ENCODE measurements at places on chromosomes 1 and 21.

DNA sequence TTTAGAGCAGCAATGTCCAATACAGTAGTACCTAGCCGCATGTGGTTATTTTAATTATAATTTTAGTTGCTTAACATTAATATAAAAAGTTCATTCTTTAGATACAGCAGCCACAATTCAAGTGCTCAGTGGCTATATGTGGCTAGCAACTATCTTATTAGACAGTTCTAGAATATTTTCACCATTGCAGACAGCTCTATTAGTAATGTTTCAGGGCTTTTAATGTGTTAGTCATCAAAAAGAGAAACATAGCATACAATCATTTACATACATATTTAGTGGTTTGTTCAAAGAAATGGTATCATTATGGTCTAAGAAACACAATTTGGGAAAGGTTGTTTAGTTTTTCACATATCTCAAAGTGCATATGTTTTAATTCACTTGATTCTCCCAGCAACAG is 66.6 kb upstream of the DYNLT5 start:
- no peak for DNase-seq

DNA sequence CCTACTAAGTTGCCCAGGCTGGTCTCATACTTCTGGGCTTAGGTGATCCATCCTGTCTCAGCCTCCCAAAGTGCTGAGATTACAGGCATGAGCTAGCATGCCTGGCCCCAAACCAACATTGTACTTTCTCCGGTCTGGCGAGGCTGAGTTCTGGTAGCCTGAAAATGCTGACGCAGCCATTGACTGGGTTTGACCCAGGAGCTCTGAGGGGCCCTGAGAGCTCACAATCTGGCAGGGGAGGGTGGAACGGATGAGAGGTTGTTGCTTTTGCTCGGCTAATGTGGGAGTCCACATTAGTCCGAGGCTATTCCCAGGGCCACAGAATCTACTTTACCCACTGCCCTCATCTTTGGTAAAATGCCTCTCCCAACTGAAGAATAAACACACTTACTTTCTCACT is 35.1 kb upstream of the PARP1 start:
- DNase-seq = no peak

DNA sequence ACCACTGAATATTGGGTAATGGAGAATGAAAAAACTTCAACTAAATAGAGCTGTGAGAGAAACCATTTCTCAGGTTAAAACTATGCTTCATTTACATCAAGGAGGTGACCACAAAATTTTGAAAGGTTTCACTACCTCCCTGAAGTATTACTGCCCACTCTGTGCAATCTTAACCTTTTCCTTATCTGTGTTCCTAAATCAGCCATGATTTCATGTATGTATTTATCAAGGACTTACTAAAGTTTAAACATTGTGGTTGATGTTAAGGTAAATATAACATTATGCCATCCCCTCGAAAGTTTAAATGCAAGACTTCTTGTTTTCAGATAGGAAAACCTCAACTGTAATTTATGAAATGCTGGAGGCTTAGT is 84.4 kb downstream of the CLEC20A start:
- DNase-seq = no peak

- DNase-seq = no peak
These were observed 21.5 kb downstream of the OLIG2 start for GRCh38 chr21:33047231-33047630.

DNA sequence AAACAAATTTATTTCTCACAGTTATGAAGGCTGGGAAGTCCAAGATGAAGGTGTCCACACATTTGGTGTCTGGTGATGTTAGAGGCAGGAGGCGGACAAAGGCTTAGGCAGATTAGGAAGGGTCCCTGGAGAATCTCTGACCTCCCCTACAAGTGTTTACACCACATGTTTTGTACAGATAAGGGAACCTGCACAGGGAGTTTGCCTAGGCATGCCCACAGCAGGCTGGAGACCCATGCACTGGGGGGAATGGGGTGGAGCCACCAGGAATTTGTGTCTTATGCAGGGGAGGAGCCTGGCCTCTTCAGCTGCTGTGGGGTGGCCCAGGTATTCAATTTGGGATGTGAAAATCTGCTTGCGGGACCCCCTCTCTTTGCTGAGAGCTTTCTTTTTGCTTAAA is 131.3 kb downstream of the PATJ start:
- DNase-seq = no peak

DNA sequence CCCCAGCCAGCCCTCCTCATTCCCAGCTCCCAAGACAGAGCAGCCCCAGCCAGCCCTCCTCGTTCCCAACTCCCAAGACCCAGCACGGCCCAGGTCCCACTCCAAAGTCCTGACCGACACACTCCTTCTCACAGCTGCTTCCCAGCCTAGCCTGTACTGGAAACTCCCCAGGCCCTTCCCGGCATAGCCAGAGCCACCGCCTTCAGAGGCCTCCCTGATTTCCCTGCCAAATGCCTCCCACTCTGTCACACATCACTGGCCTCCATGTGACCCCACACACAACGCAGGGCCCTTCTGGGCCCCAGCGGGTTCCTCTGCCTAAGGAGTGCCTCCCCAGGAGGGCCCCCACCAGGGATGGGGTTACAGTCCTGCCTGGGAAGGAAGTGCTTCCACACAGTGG is 2.8 kb downstream of the UBE2J2 start:
- no peak for DNase-seq

- DNase-seq = peak; percentile 83
These were observed 246.2 kb downstream of the NPHP4 start for GRCh38 chr1:5745800-5746610.

- DNase-seq = no peak
These were observed 160.5 kb downstream of the NPHP4 start for GRCh38 chr1:5831600-5832335.

DNA sequence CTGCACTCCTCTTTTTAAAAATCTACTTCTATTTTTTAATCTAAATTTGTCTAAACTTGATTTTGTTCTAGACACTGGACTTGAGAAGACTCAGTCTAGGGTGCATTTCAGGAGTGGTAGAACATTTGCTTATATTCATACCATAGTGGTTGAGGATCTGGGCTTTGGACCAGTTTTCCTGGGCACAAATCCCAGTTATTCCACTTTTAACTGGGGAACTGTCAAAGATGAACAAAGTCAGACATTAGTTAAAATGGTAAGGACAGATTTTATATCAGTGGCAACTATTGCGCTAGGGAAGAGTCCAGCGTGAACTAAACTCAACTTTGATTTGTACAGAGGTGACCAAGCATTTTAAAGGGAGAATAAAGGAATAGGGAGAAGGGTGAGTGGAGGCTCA is 102.4 kb downstream of the FMN2 start:
- no peak for DNase-seq

GRCh38 chr1:186275822-186276221 is 99.2 kb downstream of the TPR start:
- no peak for DNase-seq

GRCh38 chr1:87186346-87186745 is 142.3 kb upstream of the LMO4 start:
- no peak for DNase-seq

DNA sequence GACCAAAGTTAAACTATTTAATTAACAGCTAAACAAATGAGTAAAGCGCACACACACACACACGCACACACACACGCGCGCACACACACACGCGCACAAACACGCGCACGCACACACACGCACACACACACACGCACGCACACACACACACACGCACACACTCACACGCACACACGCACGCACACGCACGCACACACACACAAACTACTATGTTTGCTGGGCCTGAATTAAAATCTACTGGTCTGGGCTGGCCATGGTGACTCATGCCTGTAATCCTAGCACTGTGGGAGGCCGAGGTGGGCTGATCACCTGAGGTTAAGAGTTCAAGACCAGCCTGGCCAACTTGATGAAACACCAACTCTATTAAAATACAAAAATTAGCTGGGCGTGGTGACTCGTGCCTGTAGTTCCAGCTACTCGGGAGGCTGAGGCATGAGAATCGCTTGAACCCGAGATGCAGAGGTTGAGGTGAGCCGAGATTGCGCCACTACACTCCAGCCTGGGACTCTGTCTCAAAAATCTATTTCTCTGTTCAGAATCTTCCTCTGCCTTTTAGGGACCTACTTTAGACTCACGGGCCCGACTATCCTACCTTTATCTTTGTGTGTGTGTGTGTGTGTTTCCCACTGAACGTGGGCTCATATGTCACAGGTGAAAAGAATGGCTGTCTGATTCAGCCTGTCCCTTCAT is 37.5 kb upstream of the DNAJC11 start:
- DNase-seq = no peak

- no peak for DNase-seq
These were observed 187.8 kb upstream of the JUN start for GRCh38 chr1:58971629-58972140.

- no peak for DNase-seq
These were observed 15.3 kb downstream of the URB1 start for GRCh38 chr21:32377506-32377905.

DNA sequence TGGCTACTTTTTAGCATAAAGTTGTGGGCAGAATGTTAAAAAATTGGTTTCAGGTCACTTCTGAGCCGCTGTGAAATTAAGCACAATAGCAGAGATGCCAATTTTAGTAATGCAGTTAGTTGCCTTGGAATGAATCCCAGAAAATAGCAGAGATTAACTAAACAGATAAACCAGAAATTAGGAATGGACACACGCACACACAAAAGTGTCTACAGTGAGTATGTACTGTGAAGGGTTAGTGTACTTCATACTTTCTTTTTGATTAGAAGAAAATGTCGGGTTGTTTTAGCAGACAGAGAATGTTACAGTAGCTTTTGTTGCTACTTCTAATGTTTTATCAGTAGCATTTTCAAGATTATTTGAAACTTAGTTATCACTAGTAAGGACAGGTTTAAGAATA is 106.7 kb downstream of the LEPR start:
- DNase-seq = peak; percentile 62

DNA sequence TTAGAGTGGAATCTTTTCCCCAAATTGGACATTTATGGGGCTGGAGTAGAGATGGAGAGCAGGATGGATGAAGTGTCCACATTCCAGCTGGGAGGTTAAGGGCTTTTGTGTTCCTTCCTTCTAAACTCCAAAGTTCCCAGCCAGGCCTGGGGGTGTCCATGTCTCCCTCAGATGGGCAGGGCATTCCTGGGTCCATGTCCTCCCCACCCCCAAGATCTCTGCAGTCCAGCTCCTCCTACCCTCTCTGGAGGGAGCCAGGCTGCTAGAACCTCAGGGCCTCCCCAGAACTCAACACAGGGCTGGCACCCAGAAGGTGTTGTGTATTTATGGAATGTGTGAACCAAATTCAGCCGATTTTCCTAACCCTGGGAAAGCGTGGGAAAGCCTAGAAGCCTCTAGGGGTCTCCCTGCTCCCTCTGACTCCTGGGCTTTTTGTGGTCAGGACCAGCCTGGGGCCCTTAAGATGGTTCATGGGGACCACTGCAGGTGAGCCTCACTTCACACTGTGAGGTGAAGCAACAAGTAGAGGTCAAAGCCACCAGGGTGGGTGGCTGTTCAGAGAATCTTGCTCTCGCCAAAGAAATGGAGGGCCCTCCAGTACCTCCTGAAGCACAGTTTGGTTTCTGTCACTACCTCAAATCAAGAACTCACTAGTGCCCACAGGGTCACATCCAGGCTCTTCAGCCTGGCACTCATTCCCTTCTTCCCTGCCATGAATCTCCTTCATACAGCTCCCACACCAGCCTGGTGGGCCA is 54.8 kb downstream of the GLIS1 start:
- no peak for DNase-seq

DNA sequence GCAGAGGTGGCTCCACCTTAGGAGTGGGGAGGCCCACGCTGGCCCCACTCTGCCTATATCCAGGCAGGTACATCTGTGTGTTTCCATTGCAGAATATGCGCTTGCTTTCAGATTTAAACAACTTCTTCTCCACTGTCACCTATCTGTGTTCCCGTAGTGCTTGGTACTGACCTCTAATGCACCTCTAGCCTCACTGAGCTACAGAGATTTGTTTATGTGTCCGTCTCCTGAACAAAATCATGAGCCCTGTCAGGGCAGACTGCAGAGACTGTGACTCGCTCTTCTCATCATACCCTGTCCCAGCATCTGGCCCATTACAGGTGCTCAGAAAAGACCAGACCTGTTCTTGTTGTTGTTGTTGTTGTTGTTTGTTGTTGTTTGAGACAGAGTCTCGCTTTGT is 14.5 kb upstream of the LRRC38 start:
- DNase-seq = no peak

DNA sequence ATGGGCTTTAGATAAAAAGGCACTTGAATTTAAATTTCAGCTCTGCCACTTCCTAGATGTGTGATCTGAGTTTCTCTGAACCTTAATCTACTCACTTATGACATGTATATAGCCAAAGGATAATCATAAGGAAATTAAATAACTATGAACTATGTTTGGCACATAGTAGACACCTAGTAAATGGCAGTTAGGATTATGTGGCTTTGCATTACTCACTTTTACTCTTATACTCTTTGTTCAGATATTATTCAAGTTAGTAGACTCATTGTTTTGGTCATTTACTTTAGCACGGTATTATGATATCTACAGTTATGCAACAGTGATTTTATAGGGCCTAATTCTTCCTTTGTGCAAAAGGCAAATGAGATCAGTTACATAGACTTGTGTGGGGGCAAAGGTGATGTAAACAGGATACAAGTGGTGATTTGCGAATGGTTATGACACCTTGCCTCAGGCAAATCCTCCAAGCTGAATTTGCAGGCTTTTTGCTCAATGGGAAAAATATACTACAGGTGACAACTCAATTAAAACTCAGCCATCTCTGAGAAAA is 297.2 kb upstream of the PBX1 start:
- DNase-seq = no peak

GRCh38 chr1:228194921-228195812 is 12.7 kb upstream of the OBSCN start:
- no peak for DNase-seq

DNA sequence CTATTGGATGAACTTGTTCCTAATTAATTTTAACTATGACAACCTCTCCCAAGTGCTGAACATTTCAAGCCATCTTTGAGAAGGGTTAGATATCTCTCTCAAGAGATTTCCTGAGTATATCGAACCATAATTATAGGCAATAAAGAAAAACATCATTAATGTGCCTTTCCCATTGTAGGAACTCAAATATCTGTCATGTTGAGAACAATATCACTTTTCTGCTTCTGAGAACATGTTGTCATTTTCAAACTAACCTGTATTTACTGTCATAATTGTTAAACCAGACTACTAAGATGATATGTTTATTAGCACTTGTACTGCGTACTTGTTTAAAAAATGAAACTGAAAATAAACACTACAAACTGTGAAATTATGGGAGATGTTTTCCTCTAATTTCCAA is 4.3 kb downstream of the EPS15 start:
- no peak for DNase-seq

DNA sequence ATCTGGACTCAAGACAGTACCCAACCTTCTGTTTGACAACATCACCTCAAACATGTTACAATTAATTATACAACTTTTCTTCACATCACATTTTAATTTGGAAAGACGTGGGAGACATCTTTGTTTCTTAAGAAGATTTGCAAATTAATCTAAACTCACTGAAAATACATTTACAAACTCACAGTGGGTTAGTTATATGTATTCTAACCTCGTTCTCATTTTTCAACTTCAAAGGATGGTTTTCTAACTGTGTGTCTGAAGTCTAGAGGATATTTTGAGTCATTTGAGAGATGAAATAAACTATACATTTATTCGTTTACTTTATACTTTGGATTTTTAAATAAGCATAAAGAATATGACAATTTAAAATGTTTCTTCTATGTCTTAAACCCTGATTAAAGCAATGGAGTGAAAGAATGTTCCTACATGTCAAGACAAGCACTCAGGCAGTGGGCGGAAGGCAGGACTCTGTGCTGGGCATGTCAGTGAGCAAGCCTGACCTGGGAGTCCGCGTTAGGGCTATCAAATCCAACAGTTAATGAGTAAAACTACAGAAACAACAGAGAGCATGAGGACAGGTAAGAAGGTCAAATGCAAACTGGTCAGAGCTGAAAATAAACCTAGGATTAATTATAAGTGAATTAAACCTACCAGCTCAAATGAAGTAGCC is 76.5 kb upstream of the CTTNBP2NL start:
- no peak for DNase-seq

All from T47D (cell line).